ENCODE measurements at places on chromosomes 5 and 9.

GRCh38 chr9:113228130-113228665 lies 6.9 kb downstream of the SLC31A1 start:
- DNase-seq: no peak

- no peak for DNase-seq
Observed at GRCh38 chr5:39451276-39451941, 26.6 kb upstream of the DAB2 start.

- no peak for DNase-seq
Observed at GRCh38 chr5:158543539-158544387, 556.0 kb downstream of the EBF1 start.

GRCh38 chr9:36163049-36163785 lies 6.0 kb upstream of the CCIN start:
- no peak for DNase-seq

GRCh38 chr5:146607659-146608332 lies 91.8 kb upstream of the GPR151 start:
- DNase-seq: no peak

DNA sequence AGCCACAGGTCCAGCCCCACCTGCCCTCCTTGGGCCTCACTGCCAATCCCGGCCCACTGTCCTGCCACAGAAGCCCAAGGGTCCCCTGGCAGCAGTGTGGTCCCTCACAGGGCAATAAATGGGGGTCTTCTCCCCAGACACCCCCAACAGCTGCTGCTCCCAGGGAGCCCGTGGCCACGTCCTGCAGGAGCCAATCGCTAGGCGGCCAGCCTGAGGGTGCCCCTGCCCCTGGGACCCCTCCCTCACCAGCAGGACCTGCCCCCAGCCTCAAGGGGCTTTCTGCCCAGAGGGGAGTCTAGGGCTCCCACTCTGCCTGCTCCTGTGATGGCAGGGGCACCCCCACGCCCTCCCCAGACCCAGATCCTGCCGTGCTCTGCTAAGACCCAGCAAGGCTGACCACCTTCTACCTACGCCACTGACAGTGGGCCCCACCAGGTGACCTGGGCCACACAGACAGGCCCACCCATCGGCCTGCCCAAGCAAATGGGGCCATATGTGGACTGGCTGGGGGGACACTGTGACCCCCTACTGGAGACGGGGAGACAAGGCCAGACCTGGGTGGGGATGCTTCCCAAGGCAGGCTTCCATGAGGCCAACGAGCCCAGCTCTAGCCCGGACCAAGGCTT lies 17.0 kb downstream of the NOTCH1 start:
- no peak for DNase-seq

DNA sequence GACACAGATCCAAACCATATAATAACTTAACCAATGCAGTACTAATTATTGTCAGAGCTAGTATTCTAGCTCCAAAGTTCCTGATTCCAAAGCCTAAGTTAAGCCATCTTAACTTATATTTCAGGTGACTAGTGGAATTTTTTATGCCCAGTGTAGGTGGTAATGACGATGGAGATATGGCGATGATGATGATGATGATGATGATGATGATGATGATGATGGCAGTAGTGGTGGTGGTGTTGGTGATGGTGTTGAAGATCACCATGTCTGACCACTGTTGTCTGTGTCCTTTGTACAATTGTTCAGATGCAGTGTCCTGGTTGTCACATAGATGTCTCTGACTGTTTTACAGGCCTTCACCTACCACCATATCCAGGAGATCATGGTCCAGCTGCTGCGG lies 139.9 kb downstream of the INSYN2B start:
- no peak for DNase-seq

- no peak for DNase-seq
Observed at GRCh38 chr9:21764846-21765245, 37.6 kb upstream of the MTAP start.

DNA sequence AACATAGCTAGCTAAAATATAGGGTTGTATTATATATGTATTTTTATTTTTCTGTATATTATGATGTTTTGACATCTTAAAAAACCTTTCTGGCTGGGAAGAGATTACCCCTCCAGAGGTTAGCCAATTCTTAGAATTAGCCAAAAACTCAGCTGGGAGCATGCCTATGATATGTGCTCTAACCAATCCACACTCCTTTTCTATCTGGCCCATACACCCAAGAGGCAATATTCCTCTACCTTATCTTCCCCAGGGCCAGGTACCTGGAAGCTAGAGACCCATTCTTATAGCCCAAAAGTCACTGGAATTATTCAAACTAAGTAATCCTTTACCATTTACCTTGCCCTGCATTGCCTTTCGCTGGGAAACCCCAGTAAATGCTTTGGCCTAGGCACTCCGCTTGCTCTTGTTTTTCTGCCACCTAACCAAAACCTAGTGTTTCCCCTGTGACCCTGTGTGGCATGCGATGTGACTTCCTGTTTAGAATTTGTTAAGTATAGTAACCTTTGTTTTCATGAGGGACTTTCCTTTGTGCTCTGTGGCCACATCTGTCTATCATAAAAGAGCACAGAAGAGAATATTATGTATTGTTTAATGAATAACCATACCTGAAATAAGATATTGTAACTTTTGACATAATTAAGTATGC lies 37.4 kb downstream of the CSNK1G3 start:
- DNase-seq: no peak

- DNase-seq: no peak
Observed at GRCh38 chr5:172854451-172854871, 20.4 kb downstream of the ERGIC1 start.

- no peak for DNase-seq
Observed at GRCh38 chr5:169649486-169649885, 12.4 kb downstream of the DOCK2 start.

DNA sequence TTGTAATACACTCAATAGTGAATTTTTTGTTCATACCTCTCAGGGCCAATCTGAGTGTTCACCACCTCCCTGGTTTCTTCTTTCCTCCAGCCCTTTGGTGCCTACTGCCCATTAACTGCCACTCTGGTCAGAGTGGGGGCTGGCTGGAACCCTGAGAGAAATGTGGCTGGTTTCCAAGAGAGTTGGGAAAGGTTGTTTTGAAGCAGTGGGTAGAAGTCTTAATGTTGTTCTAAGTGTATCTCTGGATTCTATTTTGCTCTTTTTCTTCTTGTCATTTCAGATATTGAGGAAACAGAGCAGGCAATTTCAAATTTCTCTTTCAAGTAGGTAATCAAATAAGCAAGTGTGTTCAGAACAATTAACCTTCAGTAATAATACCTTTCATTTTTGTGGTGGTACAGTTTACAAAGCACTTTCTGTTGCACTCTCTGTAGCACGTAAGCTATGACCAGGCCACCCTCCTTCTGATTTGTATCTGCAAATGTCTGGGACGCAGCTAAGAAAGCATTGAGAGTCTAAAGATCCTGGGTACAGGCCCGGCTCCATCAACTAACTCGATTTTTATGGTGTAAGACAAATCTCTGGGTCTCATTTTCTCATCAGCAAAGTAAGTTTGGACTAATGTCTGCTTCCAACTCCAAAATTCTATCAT lies 8.4 kb downstream of the SLC1A3 start:
- DNase-seq: no peak

GRCh38 chr9:110048403-110048975 lies 159.5 kb downstream of the C9orf152 start:
- peak; percentile 71 for DNase-seq

- no peak for DNase-seq
Observed at GRCh38 chr5:139862313-139862712, 66.7 kb downstream of the PSD2 start.

DNA sequence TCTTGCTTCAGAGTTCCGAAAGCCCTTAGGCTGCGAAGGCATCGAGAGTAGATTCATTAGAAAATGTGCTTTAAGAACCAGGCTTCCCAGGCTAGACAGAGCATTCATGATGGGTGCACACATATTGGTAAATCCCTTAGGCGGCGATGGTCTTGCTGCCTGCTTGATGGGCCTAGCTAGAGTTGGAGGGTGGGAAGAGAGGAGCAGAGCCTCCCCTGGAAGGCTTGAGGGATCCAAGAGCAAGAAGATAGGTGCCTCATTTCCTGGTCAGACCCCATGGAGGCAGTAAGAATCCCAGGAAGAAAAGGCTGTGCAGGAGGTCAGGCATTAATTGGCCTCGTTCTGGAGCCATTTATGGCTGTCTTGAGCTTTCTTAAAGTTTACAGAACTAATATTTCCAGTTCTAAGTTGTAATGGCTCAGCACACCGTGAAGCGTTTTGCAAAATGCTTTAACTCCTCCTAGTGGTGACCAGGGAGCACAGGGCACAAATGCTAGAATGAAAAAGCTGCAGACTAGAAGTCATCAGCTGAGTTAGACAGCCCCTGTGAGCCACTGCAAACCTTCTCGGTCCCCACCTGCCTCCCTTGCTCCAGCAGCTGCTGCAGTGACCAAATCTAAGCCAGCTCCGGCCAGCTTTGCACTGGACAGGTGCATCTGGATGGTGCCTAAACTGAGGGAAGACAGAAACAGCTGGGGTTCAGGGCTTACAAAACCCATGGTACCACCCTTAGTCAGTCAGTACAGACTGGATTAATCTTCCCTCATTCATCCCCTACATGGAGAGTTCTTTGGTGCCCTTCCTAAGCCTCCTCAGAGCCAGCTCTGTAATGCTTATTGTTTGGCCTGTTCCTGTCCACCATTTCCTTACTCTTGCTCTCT lies 14.7 kb downstream of the SLC45A2 start:
- no peak for DNase-seq

GRCh38 chr5:35804201-35804653 lies 52.5 kb upstream of the IL7R start:
- DNase-seq: no peak

DNA sequence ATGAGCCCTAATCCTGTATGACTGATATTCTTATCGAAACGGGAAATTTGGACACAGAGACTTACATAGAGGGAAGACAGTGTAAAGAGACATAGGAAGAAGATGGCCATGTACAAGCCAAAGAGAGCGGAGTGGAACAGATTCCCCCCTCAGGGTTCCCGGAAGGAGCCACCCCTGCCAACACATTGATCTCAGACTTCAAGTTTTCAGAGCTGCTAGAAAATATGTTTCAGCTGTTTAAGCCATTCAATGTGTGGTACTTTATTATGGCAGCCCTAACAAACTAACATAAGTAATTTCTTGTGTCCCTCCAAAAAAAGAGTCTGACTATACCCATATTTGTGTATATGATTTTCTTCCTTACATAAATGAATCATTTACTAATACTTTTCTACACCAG lies 128.0 kb upstream of the STC2 start:
- DNase-seq: no peak

GRCh38 chr9:119083673-119084072 lies 285.6 kb downstream of the BRINP1 start:
- no peak for DNase-seq

DNA sequence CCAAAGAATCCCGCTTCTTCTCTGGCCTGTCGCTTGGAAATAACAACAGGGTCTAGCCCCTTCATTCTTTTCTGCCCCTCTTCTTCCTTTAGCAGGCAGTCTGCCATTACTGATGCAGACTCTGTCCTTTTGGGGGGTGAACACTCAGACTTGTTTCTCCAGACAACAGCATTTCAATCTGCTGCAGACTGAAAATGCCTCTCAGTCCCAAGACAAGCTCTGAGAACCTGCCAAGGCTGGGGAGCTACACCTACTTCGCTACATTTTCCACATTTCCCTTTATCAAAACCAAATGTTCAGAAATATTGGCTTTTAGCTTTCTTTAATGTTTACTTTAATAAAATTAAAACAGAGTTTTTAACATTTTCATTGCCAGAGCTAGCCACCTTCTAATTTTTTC lies 152.4 kb downstream of the MPDZ start:
- no peak for DNase-seq

GRCh38 chr9:119333507-119334229 lies 35.6 kb downstream of the BRINP1 start:
- no peak for DNase-seq

DNA sequence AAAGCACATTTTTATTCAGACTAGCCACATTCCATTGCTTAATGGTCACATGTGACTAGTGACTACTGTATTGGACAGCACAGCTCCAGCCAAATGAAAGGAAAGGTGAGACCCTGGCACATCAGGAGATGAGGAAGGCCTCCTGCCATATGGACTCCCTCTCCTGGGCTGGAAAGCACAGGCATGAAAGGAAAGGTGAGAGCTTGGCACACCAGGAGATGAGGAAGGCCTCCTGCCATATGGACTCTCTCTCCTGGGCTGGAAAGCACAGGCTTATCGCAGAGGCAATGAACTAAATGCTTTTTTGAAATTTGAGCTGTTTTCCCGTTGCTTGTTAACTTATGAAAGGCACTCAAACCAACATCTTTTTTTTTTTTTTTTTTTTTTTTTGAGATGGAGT lies 144.8 kb upstream of the SLC12A2 start:
- DNase-seq: no peak

DNA sequence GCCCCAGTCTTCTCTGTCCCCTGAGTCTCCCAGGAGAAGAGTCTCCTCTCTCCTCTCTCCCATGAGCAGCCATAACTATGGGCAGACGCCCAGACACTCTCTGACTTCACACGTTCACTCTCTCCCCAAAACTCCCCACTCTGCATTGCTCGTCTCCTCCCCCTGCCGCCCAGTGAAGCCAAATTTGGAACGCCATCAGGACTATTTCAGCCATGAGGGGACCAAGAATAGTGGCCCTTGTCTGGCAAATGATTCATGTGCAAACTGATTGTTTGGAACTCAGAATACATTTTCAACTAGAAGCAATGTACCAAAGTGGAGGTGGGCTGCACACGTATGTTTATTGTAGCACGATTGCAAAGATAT lies 20.9 kb downstream of the CMBL start:
- DNase-seq: no peak

DNA sequence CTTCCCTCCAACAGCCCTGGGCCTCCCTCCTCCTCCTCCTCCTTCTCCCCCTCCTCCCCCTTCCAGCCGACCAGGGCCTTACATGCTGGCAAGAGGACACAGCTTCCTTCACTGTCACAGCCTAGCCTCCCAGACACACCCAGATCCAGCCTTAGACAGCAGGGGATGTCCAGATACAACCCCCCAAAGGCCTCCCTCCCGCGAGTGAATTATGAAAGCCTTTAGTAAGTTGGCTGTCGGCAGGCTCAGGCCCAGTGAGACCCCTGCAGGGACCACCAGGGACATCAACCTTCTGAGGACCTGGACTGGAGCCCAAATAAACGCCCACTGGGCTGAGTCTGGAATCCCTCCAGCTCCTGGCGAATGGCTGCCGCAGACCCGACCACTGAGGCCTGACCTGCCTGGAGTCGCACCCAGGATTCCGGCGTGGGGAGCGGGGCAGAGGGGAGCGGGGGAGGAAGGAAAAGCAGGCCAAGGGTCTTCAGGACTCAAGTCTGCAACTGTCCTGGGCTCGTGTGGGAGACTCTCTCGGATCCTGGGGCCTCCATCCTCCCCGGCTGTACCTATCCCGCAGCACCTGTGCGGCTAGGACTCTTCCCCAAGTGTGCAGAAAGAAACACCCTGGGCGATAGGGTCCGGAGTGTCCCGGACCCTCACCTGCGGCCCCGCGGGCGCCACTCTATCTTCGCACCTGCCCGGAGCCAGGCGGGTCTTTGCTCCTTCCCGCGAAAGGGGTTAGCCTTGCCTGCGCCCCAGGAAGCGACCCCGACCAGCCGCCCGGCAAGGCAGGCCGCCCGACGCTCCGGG lies 705 bp downstream of the SEPTIN8 start:
- no peak for DNase-seq

DNA sequence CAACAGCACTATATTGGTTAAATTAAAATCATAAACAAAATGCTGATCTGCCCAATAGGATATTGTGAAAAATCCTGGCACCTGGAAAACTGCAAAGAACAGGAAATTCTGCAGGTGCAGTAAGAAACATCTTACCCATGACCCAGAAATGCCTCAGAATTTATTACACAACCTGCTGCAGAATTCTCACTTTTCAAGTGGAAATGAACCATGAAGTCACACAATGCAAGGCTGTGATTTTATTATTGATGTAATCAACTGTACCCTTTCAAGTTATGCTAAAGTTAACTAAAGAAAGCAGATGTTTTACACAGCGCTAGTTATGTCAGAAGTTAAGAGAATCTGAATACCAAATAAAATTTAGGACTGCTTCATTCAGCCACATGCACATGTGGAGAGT lies 6.0 kb downstream of the STRBP start:
- DNase-seq: no peak

All from activated CD4-positive, CD25-positive, alpha-beta regulatory T cell (primary cell).